ENCODE measurements at places on chromosomes 1 and 21.

DNA sequence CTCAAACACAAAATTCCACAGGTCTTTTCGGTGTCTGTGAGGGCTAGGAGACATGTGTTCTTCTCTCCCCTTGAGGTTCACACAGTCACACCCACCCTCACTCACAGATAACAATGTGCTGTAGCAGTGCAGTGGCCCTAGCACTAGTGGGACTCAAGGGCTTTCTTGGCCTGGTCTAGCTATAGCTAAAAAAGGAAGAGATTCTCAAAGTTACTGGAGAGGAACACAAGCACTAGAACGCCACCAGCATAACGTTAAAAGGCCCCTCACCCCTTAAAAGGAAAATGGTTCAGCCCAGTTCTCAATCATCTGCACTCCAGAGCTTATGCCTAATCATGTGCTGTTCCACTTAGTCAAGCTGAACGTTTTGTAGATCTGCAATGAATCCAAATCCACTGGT lies 39.5 kb downstream of the RGS8 start:
- DNase-seq, result no peak

DNA sequence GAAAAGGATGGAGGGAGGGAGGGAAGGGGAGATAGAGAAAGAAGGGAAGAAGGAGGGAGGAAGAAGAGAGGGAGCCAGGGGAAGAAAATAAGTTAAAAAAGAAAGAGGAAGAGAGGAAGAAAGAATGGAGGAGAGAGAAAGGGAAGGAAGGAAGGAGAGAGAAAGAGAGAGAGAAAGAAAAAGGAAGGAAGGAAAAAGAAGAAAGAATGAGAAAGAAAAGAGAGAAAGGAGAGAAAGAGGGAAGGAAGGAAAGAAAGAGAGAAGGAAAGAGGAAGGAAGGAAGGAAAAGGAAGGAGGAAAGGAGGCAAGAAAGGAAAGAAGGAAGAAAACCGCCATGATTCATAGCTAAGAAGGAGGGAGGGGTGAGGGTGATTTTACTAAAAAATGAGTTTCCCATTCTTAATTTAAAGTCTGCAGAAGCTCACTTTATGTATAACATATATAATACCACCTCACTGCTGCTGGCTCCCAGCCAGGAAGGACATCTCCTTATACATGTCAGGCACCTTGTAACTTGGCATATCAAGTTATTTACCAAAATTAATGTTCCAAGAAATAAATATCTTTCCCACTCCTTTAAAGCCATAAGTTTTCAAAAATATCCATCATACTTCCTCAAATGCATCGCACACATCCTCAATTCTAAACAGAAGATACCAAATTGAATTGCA lies 46.0 kb upstream of the OLIG2 start:
- no peak for DNase-seq

DNA sequence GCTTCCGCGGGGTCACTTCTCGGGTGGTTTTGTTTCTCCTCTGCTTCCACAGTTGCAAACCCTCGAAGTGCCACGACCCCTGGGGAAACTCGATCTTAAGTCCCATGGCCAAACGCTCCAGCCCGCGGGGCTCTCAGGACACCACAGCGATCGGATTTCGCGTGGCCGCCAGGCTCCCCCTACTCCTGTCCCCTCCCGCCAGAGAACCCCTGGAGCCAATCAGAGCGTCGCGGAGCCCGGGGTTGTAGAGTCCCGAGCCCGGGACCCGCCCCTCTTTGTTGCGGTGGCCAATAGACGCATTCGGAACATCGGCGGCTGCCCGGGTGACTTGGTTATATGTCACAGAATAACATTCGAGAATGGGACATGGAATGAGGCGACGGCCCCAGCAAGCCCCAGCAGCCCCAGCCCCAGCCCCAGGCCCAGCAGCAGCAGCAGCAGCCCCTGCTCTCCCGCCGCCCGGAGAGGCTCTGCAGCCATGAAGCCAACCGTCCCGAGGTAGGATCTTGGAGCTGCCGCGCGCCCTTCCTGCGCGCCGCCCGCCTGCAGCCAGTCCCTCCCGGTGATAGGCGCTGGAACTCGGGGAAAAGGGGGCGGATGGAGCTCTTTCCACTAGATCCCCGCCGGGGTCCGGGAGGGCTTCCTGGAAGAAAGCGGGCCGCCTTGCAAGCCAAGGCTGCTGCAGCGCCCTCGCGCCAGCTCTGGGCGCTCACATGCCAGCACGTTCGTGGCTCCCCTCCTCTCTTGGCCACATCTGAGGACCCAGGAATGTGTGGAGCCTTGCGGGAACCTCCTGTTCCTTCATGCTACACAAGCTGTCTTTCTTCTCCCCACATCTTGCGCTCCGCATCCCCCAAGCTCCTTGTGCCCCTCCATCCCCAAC lies at the start of gene VASH2:
Gene VASH2 (plus strand): TSS at position 299 of the 883 bp plus-strand sequence. CDS start 1,002 bp downstream, outside the sequence.
- DNase-seq, result peak; percentile 8

DNA sequence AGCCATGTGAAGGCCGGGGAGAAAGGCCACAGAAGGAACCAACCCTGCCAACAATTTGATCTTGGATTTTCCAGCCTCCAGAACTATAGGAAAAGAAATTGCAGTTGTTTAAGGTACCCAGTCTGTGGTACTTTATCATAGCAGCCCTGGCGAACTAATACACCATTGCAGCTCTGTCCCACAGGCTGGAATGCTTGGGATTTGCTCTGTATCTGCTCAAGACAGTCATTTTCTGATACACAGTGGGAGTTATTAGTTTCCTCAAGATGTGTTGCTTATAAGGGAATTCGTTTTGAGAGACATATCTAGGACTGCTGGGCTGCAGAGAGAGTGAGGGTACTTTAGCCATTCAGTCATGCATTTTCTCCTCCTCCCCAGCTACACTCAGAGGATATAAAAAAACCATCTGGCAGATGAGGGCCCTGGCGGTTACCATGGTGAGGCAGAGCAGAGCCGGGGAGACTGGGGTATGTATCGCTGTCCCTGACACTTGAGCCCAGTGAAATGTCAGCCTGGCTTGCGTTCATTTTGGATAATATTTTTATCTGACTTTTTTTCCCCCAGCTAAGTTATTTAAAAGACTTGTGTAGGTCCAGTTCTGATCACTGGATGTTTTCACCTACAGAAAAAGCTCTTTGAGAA lies 104.6 kb downstream of the DIRAS3 start:
- DNase-seq, result no peak

DNA sequence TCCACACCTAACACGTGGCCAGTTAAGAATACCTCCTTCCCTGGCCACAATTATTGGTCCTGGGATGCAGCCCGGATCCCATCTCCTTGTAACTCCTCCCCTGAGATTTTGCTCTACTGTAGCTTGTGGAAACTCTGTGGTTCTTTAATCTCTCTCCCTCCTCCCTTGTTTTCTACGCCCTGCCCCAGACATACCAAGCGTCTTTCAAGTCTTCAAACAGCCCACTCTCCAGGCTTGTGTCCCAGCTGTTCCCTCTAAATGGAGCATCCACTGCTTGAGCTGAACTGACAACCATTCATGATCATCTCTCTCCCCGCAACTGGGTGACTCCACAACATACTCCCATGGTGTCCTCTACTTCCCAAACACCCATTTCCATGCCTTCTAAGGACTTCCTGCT lies 111.6 kb downstream of the SIPA1L2 start:
- no peak for DNase-seq

- DNase-seq, result no peak
Observed at GRCh38 chr21:45366931-45367401, 38.0 kb upstream of the COL18A1 start.

GRCh38 chr1:15870421-15870820 lies 22.9 kb downstream of the SPEN start:
- DNase-seq, result no peak

DNA sequence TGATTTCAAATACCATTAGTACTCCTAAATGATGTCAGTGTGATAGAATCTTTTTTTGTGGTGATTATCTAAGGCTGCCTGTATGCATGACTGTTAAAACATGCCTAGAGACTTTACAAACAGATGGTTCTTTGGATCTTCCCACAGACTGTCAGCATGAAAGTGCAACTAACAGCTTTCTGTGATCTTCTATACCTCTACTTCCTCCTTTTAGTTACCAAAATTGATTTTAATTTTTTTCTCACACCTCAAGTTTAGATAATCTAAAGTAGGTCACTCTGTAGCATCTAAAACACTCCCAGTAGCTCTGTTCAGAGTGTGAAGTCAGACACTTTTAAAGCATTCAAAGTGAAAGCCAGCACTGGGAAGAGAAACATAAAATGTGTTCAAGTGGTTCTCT lies 534.5 kb downstream of the PTPRC start:
- peak; percentile 74 for DNase-seq

- DNase-seq, result no peak
Observed at GRCh38 chr1:152022474-152022873, 14.3 kb downstream of the S100A11 start.

- no peak for DNase-seq
Observed at GRCh38 chr1:111161843-111162487, 21.9 kb downstream of the CEPT1 start.

GRCh38 chr1:39711104-39711965 lies 20.1 kb upstream of the HPCAL4 start:
- no peak for DNase-seq

DNA sequence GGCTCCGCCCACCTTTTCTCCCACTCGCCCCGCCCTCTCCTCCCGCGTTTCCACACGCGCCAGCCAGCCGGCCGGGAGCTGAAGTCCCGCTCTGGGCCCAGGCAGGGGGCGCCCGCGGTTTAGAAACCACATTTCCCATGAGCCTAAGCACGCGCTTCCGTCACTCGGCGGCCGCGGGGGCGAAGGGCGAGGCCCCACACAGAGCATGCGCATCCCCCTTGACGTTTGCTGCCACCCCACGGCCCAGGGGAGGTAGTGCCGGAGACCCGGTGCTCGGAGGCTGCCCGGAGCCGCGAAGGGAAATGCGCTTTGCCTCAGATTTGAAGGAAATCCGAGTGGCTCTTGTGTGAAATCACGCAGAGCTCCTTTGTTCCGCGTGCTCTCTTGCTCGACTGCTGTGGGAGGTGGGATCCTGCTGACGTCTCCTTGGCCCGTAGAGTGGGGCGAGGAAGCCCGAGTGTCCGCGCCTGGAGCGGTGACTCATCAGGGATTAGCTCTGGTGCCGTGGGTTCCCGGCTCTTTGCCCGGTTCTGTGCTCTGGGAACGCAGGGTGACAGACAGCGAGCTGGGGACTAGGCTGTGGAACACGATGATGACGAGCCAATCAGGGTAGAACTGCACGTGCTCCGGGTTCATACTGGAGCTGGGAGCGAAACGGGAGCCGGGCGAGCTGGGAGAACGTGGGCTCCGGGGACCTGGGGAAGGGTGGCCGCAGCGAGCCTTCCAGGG lies 406 bp upstream of the B3GALNT2 start:
- DNase-seq, result peak; percentile 98

DNA sequence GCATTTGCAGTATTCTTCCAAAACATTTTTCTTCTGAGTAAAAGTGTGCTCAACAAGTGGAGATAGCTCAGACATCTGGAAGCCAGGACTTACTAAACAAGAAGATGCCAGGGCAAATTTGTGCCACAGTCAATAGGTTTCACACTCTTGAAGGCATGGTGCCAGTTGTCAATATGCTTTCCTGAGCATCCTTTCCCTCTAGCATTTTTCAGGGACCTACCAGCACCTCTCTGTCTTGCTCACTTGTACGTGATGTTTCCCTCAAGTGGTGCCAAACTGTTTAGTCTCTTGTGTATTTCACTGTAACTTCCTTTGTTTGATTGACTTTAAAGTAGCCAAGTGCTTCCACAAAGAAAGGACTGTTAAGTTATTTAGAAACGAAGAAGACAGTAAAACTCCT lies 194.0 kb upstream of the SGIP1 start:
- DNase-seq, result no peak

GRCh38 chr1:51019811-51020210 lies 49.8 kb downstream of the CDKN2C start:
- no peak for DNase-seq

DNA sequence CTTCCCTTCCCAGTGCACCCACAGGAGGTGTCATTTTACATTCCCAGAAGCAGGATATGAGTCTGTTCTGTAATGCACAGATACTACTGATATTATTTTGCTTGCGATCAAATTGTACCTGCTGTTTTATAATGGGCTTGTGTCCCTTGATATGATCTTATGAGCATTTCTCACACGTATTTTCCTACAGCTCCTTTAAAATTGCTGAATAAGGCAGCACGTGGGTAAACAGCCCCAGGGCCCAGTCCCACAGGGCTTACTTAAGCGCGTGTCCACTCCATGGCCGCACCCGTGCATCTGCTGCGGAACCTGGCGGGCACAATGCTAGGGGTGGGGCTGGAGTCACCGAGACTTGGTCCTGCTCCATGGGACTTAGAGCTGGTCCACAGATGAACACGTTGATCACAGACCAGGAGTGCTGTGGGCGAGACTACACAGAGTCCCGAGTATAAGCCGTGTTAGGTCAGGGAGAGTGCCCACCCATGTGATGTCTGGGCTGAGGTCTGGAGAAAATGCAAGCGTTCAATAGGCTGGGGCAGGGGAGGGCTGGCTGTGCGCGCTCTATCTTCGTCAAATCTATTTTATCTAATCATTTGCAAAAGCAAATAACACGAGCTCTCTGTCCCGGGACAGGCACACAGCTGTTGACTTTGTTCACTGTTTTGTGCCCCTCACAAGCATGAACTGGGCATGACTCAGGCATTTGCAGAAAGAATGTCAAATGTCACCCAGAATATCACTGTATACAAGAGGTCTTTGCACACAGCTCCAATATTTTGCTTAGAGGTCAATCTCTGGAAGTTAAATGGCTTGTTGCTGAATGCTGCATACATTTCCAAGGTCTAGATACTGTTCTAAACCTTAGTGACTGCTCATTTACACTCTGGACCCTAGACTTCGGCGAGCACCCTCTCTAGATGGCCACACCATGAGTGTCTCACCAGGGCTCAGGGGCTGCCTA lies 119.3 kb downstream of the CRYAA start:
- DNase-seq, result no peak

- DNase-seq, result no peak
Observed at GRCh38 chr1:234578735-234579134, 31.2 kb downstream of the IRF2BP2 start.

GRCh38 chr21:46158666-46159300 lies 3.4 kb upstream of the FTCD start:
- no peak for DNase-seq

DNA sequence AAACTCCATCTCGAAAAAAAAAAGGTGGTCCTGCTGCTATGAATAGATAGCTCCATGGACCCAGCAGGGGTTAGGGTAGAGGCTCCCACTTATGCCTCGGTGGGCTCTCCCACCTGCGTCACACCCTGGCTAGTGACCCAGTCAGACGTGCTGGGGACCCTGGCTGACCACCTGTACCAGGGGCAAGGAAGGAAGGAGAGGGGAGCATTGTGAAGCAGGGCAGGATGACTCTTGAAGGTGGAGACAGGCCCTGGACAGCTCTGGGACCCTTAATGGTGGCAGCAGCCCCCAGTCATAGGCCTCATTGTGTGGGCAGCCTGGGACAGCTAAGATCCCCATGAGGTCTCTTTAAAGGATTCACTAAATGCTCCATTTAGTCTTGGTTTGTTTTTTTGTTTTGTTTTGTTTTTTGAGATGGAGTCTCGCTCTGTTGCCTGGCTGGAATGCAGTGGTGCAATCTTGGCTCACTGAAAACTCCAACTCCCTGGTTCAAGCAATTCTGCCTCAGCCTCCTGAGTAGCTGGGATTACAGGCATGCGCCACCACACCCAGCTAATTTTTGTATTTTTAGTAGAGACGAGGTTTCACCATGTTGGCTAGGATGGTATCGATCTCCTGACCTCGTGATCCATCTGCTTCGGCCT lies 10.4 kb upstream of the SNAPIN start:
- DNase-seq, result no peak

GRCh38 chr1:95572962-95573361 lies 339.0 kb downstream of the RWDD3 start:
- no peak for DNase-seq

- no peak for DNase-seq
Observed at GRCh38 chr1:212488436-212489283, 55.9 kb downstream of the NENF start.

Data from CD8-positive, alpha-beta memory T cell (primary cell).